Stimulated activated CD4-positive, alpha-beta T cell treated with anti-CD3 and anti-CD28 coated beads, Interleukin-2, amount 100 ng/mL, for 24 hours (primary cell): ENCODE measurements at places on chromosomes 2 and 18.

GRCh38 chr2:20267529-20267928, 42.6 kb upstream of the SDC1 start:
- DNase-seq: no peak

- DNase-seq: peak; percentile 56
Measured at GRCh38 chr2:7672027-7672684, 754.9 kb downstream of the RNF144A start.

- no peak for DNase-seq
Measured at GRCh38 chr2:178363252-178363651, 87.7 kb downstream of the PRKRA start.

- DNase-seq: no peak
Measured at GRCh38 chr2:21800356-21800755, 676.6 kb downstream of the TDRD15 start.

- no peak for DNase-seq
Measured at GRCh38 chr2:231388725-231389346, 6.7 kb upstream of the B3GNT7 start.

GRCh38 chr2:154132827-154133226, 261.1 kb downstream of the GALNT13 start:
- no peak for DNase-seq

DNA sequence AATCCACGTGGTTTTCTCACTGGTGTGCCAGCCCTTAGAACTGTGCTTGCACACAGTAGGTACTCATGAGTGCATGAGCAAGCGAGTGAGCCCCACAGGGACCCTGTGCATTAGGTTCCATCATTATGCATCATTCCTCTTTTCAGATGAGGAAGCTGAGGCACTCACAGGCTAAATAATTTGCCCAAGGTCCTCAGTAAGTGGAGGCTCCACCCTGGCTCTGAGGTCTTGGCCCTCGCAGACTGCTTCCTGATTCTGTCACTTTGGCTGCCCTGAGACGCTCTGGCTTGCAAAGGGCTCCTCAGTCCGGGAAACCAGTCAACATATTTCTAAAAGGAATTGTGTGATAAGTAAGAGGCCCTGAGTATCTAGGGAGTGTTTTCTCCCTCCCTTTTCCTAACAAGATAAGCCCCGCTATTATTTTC, 71.7 kb downstream of the IL1R2 start:
- DNase-seq: no peak

GRCh38 chr2:169034256-169034655, 3.1 kb upstream of the ABCB11 start:
- DNase-seq: no peak

GRCh38 chr2:65634304-65634703, 201.9 kb upstream of the SPRED2 start:
- no peak for DNase-seq

DNA sequence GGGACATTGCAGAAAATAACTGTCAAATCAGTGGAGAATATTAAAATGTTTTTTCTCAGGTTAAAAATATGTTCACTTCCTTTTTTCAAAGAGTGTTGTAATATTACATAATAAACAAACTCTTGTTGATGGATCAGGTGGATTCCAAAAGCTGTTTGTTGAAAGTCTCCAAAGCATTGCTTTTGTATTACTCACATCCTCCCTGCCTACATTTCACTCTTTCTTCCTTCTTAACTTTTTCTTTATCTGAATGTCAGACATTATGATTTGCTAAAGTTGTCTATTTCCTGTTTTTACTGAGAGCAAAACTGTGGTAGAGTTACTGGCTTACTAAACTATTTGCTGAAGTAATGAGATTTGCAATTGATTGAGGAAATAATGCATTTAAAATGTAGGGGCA, 92.1 kb downstream of the CDH19 start:
- no peak for DNase-seq

- DNase-seq: no peak
Measured at GRCh38 chr18:57426187-57426586, 9.0 kb upstream of the ONECUT2 start.

- no peak for DNase-seq
Measured at GRCh38 chr2:83113953-83114352, 1345.1 kb downstream of the SUCLG1 start.

DNA sequence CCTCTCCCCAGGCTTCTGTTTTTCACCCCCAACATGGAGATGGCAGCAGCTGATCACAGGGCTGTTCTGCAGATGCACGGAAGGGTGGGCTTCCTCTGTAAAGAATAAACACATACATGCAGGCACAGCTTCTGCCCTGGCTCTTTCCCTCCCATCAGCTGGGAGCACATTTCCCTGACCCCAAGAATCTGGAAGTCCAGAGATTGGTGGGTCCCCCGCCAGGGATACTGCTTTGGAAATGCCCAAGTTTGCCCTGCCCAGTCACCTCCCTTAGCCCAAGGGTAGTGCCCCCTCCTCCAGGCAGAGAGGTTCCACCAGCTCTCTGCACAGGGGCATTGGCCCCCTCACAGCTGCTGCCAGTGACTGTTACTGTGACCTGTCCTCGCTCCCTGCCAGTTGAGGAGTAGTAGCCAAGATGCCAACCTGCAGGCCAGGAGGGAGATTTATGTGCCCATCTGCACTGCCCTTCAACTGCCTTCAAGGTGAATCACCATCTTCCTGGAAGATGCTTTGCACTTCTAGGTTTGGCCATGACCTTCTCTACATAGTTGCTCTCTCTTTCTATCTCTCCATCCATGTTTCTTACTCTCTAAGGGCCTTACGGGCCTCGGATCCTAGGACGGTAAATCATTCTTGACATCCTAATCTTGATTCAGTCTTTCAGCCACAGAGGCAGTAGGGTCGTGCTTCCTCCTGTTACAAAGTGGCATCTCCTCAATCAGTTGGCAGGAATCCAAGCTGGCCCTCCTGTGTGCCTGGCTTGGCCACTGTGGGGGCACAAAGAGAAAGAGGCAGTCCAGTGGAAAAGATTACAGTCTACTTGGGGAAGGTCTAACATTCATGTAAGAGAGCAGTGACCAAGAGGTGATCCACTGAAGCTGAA, 121.8 kb downstream of the CTIF start:
- DNase-seq: no peak

DNA sequence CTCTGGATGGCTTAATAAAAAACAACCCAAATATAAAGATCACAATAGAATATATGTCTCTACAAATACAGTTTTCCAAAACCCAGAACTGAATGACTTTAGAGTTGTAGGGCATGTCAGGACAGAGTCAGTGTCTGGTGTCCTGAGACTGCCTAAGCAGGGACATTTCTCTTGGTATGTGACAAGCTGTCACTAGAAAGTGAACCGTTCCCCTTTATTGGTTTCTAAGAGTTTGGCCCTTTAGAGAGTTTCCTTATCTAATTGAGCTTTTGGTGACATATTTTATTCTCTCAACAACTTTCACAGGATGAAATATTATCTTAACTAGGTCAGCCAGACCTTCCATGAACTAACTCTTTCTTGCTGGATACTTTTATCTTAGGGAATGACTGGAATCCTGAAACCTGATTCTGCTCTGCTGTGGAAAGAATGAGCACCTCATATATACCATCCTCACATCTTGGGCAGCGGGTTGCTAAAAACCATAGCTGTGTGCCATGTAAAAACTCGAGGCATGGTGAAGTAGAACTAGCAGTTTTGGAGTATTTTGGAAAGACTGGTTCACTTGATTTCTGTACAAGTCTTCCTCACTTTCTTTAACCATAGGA, 54.8 kb downstream of the CAVIN2 start:
- DNase-seq: no peak

GRCh38 chr2:236057375-236057774, 110.8 kb downstream of the GBX2 start:
- DNase-seq: no peak

GRCh38 chr2:70397186-70397585, 95.3 kb upstream of the FAM136A start:
- no peak for DNase-seq

DNA sequence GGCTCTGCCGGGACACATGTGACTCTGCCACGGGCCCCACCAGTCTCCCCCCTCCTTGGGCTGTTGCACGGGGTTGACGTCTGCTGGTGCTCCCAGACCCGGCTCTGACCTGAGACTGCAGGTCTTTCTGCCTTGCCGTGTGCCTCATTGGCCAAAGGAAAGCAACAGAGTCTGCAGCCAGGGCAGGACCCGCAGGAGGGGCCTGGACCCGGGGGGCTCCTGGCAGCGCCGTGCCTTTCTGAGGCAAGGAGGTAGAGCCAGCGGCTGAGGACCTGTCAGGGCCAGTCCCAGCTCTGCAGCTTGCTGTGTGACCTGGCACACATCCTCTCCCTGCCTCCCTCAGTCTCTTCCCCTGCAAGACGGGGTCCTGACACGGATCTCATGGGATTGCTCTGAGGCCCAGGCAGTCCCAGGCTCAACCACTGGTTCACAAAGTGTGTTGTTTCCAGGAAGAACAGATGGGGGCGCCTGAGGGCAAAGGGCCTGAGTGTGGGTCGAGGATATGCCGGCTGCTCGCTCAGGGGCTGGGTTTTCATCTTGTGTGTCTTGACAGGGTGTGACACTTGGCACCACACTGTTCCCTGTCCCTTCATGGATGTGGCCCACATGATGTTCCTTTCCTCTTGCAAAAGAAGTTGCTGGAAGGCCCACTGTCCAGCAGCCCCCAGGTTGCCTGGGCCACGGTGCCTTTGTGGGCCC, 9.0 kb downstream of the CAPN10 start:
- no peak for DNase-seq

DNA sequence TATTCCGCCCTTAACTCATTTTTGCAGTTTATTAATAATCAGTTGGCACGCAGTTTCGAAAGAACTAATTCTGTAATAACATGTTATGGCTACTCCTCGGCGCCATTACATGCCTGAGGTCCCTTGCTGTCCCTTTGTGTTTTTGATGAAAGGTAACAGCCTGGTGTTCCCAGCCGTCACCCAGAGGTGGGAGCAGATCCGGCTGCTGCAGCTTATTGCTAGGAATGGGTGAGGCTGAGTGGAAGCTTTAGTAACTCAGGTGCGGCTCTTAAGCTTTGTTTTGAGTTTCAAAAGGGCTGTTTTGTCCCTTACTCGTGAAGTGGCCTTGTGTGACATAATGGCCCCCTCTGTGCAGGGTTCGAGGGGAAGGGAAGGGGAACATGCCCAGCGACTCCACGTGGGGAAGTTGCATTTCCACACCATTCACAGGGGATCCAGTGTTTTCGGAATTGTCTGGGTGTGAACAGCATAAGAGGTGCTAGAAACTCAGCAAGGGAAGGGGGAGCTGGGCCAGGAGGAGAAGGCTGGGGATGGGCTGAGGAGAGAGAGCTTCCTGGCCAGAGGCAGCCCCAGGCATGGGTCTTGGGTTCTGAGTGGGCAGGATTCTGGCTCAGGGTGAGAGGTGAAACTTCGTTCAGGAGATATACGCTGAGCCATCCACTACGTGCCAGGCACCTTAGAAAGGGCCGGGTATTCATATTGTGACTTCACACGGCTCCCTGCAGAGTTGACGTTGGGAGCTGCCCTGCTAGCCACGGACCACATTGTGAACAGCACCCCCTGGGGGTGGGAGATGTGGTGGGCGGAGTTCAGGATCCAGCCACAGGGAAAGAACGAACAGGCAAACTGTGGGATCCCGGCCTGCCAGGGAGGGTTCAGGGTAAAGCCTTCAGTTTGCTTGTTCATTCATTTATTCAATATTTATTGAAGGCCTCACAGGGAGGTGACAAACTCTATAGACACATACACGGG, 84.4 kb downstream of the TGOLN2 start:
- peak; percentile 33 for DNase-seq

GRCh38 chr2:96082211-96083063, 33.9 kb downstream of the ADRA2B start:
- DNase-seq: no peak

DNA sequence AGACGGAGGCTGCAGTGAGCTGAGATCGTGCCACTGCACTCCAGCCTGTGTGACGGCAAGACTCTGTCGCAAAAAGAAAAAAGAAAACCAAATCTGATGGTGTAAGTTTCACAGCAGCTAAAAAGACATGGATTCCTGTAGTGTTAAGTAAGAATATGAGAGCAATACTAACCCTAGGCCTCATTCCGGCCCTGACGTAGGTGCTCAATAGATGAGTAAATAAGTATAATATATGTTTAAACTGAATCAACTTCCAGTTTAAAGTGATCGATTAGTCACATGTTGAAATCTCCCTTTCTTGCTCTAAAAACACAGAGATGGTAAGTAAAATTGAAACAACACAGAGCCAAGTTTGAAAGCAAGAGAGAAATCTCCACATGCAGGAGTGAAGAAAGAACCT, 8.0 kb downstream of the ME2 start:
- DNase-seq: no peak

- no peak for DNase-seq
Measured at GRCh38 chr2:152369176-152369860, 34.3 kb downstream of the FMNL2 start.

GRCh38 chr18:40902436-40902835, 1052.6 kb upstream of the PIK3C3 start:
- no peak for DNase-seq

GRCh38 chr2:19543663-19544383, 185.4 kb upstream of the OSR1 start:
- DNase-seq: no peak

- DNase-seq: no peak
Measured at GRCh38 chr2:56763683-56764082, 579.9 kb downstream of the CCDC85A start.

DNA sequence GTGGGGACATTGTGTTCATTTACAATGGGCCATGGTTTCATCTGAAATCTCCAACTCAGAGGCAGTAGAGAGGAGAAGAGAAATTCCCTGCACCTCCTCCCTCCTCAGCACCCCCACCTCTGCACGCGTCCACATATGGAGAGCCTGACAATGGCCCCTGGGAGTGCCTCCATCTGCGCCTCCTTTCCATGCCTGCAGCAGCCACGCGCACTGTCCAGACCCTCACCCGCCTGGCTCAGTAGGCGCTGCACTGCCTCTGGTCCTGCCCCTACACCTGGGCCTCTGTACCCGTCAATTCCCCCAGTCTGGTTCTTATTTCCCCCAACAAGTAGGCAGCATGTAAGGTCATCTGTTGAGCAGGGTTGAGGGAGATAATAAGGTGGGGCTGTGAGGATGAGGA, 23.8 kb downstream of the MPHOSPH10 start:
- no peak for DNase-seq

DNA sequence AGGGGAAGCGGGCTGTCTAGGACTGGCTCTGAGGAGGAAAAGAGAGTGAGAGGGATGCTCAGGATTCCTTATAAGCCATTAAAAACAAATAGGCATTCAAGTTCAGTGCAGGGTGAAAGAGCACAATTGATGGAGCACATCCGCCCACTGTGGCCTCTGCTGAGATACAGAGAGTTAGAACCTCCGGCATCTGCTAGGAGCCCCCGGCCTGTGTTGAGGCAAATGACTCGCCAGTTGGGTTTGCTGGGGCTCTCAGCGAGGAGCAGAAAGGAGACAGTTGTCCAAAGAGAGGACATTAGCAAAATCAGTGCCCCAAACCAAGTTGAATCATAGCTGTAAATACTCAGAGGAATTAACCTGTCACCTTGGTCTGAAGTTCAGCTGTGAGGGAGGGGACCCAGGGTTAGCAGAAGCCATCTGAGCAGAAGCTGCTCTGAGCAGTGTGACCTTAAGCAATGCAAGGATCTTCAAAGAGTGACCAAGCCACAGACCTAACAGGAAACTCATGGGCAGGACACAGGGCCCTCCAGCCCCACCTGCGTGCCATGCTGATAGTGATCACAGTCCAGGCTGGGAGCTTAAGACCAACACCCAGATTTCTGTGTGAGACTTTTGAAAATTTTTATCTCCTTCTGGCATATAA, 23.3 kb upstream of the IL18RAP start:
- no peak for DNase-seq

- no peak for DNase-seq
Measured at GRCh38 chr18:35822413-35822812, 150.1 kb upstream of the RMP24 start.

GRCh38 chr2:154709215-154709614, 10.7 kb downstream of the KCNJ3 start:
- DNase-seq: no peak
